Fibroblast of skin of right quadriceps (primary cell): ENCODE measurements at places on chromosomes 7 and 10.

- DNase-seq: no peak
Measured at GRCh38 chr7:141557360-141557759, 6.2 kb downstream of the AGK start.

DNA sequence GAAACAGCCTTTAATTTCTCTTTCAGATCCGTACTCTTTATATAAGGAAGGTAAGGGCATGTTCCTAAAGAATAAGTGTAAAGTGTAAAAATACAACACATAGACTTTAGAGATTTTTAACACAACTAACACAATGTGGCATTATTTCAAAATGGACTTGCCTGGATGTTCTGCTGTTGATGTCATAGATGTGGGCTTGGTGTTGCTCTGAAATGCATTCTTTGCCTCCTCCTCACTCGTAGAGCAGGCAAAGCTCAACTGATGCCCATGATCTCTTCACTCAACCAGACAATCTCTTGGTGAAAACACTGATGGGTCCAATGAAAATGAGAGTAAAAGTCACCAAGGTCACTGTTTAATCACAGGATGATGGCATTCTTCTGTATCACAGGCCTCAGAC, 174.2 kb upstream of the TCERG1L start:
- DNase-seq: peak; percentile 14

DNA sequence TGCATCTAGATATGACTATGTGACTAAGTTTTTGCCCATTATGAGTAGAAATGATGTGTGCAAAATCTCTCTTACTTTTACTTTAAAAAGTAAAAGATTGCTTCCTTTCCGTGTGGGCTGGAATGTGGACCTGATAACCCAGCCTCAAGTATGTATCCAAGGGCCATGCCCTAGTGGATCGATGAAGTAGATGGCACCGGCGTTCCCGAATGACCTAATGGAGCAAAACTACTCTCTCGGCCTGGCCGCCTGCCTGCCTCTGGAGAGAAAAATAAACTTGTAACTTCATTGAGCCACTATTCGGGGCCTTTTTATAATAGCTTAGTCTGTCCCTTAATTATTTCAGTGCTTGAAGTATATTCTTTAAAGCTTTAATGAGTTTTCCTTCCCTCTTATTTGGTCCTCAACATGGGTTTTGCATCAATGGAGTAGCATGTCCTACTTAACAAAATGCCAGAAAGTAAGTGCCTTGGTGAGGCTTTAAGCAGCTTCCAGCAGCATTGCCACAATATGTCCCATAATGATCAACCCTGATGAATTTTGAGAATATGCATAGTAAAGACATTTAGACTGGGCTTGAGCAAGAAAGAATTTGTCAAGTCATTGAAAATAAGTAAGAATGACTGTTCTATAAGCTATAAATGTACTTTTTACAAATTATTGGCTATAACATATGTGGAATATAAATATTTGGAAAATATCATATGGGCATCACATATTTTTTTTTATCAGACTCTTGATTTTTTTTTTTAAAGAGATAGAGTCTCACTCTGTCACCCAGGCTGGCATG, 61.4 kb downstream of the PLXDC2 start:
- no peak for DNase-seq

GRCh38 chr10:59801171-59801570, 47.9 kb upstream of the MRLN start:
- DNase-seq: no peak

GRCh38 chr10:5628451-5629302, 37.7 kb downstream of the ASB13 start:
- peak; percentile 48 for DNase-seq

DNA sequence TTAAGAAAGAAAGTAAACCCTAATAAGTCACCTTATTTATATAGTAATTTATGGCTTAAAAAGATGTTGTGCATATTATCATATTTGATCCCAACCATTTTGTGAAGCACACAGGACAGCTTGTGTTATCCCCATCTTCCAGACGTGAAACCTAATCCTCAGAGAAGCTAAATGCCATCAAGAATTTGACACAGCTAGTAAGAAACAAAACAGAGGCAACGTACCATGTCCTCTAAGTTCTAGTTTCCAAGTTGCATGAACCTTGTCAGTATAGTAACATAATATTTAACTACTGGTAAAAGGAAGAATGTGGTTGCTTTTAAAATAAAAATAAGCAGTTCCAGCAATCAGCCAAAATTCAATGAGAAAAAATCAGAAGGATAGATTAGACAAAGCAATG, 41.5 kb downstream of the PTN start:
- DNase-seq: no peak

GRCh38 chr7:120995654-120996053, 7.1 kb downstream of the CPED1 start:
- no peak for DNase-seq

DNA sequence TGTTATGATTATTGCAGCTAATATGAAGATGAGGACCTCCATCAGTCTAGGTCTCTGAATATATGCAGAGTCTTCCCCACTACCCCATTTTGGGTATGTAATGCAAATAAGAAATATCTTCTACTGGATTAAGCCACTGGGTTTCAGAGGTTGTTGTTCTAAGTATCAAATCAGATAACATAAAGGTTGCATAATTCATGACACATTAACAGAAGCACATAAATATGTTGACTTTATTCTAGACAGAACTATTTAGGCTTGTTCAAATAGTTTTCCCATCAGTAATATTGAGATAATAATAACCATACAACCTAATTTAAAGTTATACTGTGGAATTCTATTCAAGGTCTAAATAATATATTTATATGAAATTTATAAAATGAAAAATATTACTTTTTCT, 157.1 kb downstream of the ETV1 start:
- no peak for DNase-seq

GRCh38 chr7:73613954-73614735, 10.2 kb downstream of the MLXIPL start:
- no peak for DNase-seq

GRCh38 chr7:127776776-127777386, 124.9 kb downstream of the SND1 start:
- DNase-seq: peak; percentile 95

DNA sequence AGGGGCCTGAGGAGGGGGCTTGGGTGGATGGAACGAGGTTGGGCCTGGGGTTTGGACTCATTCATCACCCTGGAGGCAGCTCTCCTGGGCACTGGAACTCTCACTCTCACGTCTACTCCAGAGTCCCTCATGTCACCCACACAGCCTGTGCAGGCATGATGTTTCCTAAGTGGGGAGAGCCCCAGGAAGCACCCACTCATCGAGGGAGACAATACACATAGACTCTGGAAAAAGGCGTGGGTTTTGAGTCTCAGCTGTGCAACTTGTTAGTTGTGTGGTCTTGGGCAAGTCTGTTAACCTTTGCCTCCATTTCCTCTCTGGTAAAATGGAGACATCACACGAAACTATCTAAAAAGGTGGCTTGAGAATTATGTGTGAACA, 25.9 kb upstream of the RBM20 start:
- DNase-seq: no peak

DNA sequence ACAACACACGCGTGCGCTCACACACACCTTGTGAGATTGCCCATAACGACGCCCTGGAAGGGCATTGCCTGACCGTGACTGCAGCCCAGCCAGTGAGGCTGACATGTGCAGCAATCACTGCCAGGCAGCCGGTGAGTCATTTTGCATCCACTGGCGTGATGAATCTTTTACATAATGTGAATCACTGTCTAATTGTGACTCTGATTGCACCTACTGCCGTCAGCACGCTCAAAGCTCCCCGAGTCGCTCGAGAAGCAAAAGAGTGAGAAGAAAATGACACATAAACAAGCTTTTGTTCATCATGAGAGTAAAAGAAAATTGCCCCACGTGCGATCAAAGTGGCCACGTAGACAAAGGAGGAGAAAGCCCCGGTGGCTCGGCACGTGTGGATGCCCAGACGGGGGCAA, 117.4 kb upstream of the PFKP start:
- peak; percentile 74 for DNase-seq

DNA sequence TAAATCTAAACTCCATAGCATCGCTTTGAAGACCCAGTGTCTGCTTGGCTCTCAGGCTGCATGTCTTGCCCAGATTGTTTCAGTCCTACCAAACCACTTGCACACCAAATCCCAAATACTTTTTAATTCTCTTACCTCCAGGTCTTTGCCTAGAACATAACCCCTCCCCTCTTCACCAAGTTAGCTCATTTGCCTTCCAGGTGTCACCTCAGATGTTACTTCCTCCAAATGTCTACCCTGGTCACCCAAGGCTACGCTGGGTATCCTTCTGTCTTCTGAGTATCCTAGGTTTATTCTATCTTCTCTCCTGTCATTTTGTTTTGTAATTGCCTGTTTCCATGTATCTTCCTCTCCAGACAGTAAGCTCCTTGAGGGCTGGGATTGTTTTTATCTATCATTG, 11.1 kb downstream of the SLC25A28 start:
- DNase-seq: no peak

GRCh38 chr10:13376746-13377145, 28.7 kb upstream of the SEPHS1 start:
- DNase-seq: no peak

- no peak for DNase-seq
Measured at GRCh38 chr7:37558320-37559096, 109.8 kb upstream of the ELMO1 start.

- no peak for DNase-seq
Measured at GRCh38 chr10:109895848-109896247, 27.5 kb downstream of the XPNPEP1 start.

DNA sequence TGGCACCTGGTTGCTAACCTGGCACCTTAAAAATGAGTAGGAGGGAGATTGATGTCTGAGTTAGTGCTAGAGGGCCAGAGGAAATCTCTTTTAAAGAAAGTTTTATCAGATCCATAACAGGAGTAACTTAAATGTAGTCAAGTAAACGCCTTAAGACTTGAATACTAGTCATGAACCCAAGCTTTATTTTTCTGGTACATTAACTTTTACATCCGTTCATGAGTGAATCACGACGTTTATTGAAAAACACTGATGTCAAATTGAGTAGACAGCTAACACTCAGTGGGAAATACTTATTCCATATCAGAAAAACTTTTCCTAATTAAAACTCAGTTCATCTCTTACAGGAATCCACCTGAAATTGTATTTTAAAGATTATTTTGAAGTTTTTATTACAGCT, 6.9 kb upstream of the LAMB1 start:
- DNase-seq: no peak

- no peak for DNase-seq
Measured at GRCh38 chr10:49410365-49411074, 14.6 kb upstream of the DRGX start.

DNA sequence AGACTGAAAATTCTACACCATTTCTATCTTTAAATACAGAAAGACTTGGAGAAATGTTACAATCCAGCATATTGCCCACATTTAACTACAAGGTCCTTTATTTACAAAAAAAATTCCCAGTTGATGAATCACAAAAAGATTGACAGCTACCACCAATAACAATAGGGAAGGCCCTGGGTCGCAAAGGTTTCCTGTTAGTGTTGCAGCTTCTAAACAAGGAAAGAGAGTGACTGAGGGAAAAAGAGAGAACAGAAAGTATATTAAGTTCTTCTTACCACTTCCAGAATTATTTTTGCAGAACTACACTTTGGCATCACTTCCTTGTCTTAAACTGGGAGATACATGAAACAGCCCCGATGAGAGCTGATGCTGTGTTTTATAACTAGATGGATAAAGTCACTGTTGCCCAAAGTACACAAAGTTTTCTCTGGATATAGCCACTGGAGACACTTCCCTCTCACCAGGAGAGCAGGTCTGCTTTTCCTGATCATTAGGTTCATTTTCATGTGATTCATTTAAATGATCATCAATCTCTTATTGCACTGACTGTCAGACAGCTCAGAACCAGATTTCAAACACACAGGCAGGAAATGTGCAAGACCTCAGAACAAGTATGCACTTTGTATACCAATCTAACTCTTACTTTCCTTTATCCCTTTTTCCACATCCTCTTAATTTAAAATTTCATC, 57.0 kb downstream of the SHTN1 start:
- DNase-seq: peak; percentile 15

DNA sequence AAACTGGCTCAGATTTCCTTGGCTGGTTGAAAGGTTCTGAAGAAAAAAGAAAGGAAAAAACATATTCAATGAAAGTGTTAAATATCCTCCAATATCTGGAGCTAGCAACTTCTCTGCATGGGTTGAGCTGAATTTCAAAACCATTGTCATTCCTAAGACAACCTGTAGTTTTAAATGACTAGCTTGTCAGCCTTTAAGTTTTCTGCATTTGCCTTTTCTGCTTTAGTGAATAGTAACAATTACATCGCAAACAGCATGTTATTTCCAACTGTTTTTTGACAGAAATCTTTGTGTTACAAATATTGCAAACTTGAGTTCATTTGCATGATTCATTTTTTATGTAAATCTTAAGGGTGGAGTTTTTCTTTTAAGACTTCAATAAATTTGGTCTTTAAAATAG, 852.3 kb upstream of the CELF2 start:
- DNase-seq: no peak

DNA sequence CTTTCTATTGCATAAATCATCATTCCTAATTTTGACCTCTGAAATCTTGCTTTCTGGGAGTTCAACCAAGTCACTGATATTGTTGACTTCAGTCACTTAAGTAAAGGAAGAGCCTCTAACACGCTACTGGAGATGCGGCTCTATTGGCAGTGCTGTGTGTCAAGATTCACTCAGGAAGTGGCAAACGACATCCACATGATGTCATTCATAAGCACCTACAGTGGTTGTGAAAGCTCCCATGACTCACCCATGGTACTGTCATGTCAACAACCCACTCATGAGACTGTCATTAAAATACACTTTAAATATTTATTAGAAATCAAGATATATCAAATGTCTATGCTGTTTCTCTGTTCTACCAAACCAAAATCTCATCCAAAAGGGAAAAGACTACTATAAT, 52.5 kb upstream of the LHFPL3 start:
- no peak for DNase-seq
